ENCODE measurements at places on chromosomes 2 and 18.

GRCh38 chr2:36973320-36973719 lies 7.0 kb upstream of the STRN start:
- DNase-seq: no peak

GRCh38 chr18:56030060-56030459 lies 442.1 kb upstream of the TCF4 start:
- DNase-seq: no peak

- no peak for DNase-seq
Observed at GRCh38 chr2:86417961-86418360, 23.2 kb upstream of the KDM3A start.

DNA sequence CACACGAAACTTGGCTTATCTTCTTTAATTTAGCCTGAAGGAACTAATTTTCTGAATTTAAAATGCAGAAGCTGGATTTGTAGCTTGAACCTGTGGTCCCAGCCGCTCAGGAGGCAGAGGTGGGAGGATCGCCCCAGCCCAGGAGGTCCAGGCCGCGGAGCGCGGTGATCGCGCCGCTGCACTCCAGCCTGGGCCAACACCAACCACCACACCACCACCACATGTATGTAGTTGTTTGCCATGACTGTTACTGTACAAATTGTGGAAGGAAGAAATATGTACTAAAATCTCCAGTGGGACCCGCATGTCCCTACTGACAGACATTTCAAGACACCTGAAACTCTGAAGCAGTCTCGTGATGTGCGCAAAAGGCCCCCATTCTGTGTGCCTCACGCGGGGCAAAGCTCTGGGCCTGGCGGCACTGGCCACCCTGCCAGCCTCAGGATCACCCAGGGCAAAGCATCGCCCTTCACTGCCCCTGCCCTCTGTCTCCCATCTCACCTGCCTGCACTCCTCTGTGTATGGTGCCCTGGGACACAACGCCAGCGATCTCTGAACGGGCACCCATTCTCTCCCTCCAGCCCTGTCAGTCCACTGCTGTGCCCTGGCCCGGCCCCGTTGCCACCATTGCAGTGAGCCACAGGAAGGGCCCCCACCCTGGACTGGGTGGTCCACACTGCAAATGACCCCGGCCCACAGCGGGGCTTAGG lies 10.1 kb upstream of the ADI1 start:
- DNase-seq: no peak

Data from NCI-H1436 (cell line).